ENCODE measurements at places on chromosomes 6 and 20.

DNA sequence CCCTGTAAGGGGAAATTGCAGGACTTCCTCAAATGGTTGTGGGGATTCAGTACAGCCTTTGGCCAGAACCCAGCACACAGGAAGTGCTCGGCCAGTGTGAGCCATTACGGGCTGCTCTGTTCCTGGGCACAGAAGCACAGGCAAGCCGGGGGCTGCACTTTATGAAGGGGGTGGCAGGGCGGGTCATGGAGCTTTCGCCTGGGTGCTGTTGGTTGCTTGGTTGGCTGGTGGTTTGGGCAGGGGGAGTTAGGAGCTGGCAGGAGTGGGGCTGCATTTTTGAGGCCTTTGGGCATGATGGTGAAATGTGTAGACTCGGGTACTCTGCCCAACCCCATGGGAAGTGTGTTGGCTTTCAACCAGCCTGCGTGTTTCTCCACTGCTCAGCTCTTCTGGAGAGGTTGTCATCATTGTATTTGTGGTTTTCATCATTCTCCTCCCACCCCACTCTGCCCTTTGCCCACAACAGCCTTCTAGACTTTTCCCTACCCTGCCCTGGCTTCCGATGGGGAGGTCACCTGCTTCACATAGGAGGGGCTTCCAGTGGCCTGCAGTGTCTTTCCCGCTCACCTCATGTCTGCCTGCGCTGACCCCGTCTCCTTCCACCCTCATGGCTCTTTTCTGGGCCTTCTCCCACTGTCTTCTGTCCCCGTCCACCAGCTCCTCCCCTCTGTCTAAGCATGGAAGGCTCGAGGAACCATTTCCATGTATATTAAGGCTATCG lies 16.1 kb upstream of the RBM38 start:
- no peak for DNase-seq

DNA sequence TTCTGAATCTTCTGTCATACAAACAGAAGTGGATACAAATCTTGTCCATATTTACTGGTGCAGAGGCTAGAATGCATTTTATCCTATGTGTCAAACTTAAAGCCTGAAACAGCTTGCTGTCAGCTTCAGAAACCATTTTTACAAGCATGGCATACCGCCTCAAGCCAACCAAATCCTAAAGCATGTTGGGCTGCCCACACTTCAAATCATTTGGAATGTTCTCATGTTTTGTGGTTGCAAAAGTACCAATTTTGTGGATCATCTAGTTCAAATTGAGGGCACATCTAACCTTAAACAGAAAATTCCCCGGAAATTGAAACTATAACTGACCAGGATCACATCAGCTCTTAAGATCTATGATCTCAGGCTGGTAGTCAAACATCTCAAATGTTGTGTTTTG lies 3.2 kb downstream of the GPR63 start:
- DNase-seq, result no peak

- DNase-seq, result no peak
These were observed 40.4 kb upstream of the TMEM170B start for GRCh38 chr6:11497107-11497506.

DNA sequence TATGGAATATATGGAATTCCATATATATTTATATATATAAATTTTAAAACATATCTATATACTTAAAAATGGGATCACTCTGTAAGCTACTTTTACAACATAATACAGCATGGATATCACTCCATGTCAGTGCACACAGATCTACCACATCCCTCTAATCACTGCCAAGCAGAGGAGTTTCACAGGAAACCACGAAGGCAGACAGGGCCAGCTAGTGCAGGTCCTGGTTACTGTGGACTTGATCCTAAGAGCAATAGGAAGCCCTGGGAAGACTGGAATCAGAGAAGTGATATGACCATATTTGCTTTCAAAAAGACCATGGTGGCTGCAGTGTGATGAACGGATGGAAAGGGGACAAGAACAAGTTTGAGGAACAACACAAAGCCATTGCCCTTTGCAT lies 40.0 kb upstream of the NRN1 start:
- DNase-seq, result no peak

DNA sequence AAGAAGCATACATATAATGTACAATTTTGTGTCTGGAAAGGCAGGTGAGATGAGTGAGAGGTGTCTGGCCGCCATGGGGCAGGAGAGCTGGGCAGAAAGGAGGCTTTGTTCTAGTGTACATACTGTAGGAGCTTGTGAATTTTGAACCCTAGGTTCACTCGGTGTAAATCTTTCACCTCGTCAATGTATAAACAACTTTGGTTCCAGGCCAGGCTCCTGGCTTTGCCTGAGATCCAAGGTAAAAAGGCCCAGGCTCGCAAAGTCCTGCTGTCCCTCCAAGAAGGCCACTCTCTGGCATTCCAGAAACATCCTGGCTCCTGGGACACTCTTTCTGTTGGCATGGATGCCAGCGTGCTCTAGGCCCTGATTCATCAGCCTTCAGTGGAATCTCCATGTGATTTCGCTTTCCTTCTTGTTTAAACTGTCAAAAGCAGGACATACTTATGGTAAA lies 7.1 kb upstream of the SLC22A7 start:
- no peak for DNase-seq

DNA sequence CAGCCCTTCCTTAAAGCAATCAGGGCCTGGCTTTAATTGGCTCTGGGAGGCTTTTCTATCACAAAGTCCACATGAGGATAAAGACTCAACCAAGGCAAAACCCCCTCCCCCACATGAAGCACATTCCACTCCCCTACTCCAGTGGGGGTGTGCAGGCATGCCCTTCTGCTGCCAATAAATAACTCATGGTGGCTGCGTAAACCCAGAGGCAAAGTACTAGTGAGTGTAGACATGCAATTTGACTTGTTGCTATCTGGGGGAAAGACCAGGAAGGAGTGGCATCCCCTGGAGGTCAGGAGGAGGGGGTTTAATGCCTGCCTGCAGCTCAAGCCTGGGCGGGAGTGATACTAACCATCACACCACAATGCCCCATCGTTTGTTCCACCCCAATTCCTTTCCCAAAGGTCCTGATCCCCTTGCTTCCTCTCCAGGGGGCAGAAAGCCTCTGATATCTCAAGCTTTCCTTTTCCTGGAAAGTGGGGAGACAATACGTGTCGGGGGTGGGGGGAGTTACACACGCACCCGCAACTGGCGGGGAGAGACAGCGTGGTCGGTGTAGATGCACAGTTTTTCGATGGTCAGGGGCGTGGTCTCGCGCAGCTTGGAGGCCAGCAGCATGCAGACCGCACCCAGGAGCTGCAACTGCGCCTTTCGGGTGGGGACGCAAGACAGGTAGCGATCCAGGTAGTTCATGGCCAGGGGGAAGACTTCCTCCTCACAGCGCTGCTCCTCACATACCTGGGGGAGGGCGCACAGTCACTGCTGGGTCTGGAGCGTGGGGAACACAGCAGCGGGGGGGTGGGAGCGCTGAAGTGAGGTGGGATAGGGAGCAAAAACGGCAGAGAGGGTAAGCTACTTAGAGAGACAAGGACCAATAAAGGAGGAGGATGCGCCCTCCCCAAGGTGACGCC lies 1.5 kb downstream of the CCND3 start:
- DNase-seq, result peak; percentile 66

DNA sequence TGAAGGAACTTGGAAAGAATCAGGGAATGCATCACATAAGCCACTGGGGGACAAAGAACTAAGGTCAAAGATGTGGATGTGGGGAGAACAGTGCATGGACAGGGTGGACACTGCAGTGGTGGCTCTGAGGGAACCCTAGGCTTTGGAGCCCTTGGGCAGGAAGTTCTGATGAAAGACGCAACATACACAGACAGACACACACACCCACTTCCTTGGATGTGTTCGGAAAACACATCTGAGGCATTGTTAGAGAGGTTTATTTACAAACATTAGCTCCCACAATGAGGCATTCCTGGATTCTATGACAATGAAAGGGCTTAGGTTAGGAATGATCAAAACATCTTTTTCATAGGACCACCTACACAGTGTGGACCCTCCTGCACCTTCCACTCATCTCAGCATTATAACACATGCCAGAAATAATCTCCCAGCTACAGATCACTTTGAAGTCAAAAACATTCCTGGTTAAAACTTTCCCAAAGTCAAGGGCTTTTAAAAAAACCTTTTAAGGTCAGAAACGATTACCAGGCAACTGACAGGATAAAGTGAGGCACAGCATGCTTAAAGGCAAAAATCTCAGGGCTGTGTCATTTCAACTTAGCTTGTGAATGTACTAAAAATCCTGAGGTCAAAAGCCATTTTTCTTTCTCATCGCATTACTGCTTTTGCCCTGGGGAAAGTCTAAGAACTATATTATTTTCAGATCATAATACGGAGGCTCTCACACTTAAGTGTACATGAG lies 6.4 kb upstream of the METTL24 start:
- DNase-seq, result no peak

DNA sequence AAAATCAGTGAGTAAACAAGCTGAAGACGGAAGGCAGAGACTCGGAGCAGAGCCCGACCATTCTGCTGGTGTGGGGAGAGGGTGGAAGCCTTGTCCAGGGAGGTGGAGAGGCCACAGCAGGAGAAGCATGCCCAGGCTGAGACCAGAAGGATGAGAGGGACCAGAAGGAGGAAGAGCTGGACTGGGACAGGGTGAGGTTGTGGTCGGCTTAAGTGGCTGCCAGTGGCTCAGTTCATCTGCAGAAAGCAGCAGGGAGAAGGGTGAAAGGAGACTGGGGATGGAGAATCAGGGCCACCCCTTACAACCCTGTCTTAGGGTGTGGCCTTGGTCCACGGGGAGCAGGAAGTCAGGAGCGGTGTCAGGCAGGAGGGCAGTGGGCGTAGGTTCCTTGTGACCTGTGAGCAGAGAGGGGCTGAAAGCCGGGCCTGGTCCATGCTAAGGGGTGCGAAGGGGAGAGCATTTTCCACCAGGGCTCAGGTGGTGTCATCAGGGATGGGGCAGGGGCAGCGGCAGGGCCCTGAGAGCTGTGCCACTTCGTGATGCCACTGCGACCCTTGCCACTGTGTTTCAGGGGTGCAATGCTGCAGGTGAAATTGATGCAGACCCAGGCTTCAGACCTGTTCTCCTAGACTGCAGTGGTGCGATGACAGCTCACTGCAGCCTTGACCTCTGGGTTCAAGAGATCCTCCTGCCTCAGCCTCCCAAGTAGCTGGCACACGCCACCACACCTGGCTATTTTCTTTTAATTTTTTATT lies 81.1 kb downstream of the TTLL2 start:
- no peak for DNase-seq

DNA sequence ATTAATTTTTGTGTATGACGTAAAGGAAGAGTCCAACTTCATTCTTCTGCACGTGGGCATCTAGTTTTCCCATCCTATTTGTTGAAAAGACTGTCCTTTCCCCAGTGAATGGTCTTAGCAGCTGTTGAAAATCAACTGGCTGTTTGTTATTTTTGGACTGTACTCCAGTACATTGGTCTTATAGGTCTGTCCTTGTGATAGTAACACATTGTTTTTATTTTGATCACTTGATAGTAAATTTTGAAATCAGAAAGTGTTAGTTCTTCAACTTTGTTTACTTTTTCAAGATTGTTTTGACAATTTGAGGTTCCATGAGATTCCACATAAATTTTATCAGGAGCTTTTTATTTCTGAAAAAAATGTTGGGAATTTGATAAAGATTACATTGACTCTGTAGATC lies 280.2 kb upstream of the FOXQ1 start:
- DNase-seq, result no peak

DNA sequence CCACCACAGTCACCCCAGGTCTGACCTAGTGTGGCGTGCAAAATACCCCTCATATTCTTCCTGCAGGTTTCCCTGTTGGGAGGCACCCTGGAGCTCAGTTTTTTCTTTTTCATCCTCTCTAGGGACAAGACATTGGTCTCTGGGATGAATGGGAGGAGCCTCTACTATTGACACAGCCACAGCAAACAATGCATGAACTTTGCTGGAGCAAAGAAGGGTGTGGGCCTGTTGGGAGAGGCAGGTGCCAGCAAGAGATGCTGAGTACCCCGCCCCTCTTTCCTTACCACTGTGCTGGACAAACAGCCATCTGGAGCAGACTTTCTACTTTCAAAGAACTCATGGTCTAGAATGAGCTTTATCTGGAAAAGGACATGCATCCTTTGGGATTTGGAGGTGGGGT lies 10.1 kb downstream of the TGM3 start:
- DNase-seq, result no peak

GRCh38 chr6:134512981-134513391 lies 195.1 kb upstream of the SGK1 start:
- no peak for DNase-seq

GRCh38 chr6:67615796-67616195 lies 1019.3 kb upstream of the ADGRB3 start:
- DNase-seq, result no peak

GRCh38 chr20:24147961-24148360 lies 159.4 kb upstream of the GGTLC1 start:
- no peak for DNase-seq

DNA sequence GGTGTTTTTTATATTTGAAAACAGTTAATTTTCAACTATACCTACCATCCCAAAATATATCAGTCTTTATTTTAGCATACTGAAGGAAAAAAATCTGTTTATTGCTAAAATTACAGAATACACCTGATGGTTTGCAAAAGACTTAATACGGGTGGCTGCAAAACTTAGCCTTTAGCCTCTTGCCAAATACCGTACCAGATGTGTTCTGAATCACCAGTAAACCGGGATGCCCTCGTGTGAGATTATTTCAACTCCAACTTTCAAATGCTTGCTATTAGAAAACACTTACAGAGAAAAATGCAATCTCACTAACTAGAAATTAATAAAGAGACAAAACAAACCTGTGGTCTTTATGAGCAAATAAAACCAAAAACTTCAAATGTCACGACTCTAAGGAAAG lies 36.0 kb downstream of the REV3L start:
- no peak for DNase-seq

DNA sequence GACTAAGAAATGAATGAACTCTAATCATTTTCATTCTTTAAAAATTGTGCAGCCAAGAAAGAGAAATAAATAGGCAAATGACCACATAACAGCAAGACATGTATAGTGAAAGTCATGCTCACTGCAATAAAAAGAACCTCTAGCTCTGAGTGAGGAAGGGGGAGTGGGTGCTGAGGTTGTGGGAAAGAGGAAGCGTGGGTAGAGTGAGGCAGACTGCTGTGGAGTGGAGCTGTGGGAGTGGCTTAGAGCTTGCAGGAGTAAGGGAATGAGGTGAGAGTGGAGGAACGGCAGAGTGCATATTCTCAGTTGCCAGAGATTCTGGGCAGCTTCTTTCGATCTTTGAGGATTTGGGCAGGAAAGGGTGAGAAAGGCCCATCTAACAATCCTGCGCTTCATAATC lies 10.4 kb downstream of the DEFB129 start:
- peak; percentile 42 for DNase-seq

- DNase-seq, result no peak
These were observed 225.4 kb downstream of the PRL start for GRCh38 chr6:22071270-22072041.

- DNase-seq, result no peak
These were observed 27.0 kb upstream of the SLA2 start for GRCh38 chr20:36672991-36673390.

- no peak for DNase-seq
These were observed 97.4 kb downstream of the RIN2 start for GRCh38 chr20:19855416-19855815.

- no peak for DNase-seq
These were observed 384.1 kb downstream of the GRIK2 start for GRCh38 chr6:101777646-101778045.

DNA sequence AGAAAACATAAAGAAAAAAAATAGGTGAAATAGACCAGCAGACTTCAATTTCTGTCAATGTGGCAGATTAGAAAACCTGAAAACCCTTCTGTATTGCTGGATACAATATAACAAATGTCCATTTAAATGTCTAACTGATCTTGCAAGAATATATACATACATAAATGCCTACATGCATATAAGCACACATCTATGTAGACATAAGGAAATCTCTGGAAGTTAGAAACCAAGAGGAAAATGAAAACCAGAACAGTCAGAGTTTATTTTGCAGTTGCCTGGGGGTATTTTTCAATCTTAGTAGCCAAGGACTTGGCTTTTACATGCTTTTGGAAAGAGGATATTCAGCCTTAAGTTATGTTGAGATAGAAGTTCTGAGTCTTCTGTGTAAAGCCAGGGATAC lies 184.0 kb downstream of the RPS12 start:
- DNase-seq, result no peak
